Spleen (tissue), 13 donors: ENCODE measurements at places on chromosomes 5 and 9. TPM values are rescaled to one million over a fixed set of nuclear protein-coding genes. Genes with fewer than 3 reads are reported as not detected.

PTGR1 gene
- 3.2 TPM for polyA plus RNA-seq

KLHL9 gene
- polyA plus RNA-seq = 7.7 TPM

RUFY1 gene
- polyA plus RNA-seq = 36.0 TPM

CCDC180 gene
- 4.2 TPM for polyA plus RNA-seq

SPARC gene
- polyA plus RNA-seq = 195 TPM

NR2F1 gene
- polyA plus RNA-seq = 4.4 TPM

TMEM215 gene
- polyA plus RNA-seq = not detected

DNA sequence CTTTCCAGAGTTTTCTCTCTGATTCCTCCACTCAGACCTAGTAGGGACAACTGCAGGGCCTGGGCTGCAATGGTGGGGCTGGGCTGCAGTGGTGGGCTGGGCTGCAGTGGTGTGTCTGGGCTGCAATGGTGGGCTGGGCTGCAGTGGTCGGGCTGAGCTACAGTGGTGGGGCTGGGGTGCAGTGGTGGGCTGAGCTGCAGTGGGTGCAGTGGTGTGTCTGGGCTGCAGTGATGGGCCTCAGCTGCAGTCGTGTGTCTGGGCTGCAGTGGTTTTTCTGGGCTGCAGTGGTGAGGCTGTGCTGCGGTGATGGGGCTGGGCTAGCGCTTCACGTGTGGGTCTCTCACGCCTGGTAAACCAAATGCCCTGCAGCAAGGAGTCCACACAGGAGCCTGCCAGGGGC is 27.4 kb downstream of the ABO start:
- no peak for DNase-seq

DNA sequence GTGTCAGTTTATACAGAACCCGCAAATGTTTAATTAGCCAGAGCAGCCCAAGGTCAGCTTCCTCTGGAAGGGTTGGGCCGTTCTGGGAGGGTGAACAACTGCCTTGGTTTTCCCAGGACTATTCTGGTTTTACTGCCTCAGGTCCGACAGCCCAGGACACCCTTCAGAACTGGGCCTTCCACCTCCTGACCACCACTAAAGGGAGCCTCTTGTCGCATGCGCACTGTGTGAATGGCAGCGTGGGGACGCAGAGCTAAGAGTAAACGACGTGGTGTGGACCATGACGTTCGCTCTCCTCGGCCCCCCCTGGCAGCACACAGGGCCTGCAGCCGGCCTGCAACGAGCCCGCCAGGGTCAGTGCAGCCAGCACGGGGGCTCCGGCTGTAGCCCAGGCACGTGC is 214.9 kb downstream of the FANCC start:
- DNase-seq = no peak

GRCh38 chr5:10498350-10498749 is 56.7 kb downstream of the ROPN1L start:
- no peak for DNase-seq

DNA sequence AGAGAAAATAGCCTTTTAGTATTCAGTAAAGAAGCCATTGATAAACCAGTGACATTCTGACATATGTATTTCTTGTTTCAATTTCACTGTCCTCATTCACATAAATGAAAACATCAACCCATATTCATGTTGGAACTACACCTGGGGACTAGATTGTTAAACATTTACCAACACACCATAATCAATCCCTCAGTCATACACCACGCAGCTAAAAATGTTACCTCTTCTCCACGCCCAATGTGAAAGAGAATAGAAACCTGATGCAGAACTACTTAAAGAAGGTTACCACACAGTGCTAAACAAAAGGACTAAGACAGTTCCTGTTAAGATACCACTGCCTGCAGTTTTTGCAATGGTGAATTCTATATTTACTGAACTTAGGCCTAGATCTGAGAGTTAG is 518.9 kb downstream of the PRELID2 start:
- DNase-seq = no peak

DNA sequence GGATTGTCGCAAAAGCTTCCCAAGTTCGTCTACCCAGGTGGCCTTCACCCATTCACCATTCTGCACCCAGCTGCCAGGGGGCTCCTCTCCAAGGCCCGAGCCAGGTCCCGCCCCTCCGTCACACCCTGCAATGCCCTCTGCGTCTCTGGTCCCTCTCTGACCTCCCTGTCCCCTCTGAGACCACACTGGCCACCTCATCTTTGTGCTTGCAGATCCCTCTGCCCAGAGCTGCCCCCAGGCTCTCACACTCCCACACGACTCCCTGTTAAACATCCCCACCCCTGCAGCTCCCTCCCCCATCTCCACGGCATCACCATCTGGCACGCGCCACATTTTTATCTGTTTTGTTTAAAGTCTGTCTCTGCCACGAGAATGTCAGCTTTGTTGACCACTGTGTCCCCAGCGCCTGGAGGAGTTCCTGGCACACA is 243.6 kb downstream of the PBX3 start:
- no peak for DNase-seq

DNA sequence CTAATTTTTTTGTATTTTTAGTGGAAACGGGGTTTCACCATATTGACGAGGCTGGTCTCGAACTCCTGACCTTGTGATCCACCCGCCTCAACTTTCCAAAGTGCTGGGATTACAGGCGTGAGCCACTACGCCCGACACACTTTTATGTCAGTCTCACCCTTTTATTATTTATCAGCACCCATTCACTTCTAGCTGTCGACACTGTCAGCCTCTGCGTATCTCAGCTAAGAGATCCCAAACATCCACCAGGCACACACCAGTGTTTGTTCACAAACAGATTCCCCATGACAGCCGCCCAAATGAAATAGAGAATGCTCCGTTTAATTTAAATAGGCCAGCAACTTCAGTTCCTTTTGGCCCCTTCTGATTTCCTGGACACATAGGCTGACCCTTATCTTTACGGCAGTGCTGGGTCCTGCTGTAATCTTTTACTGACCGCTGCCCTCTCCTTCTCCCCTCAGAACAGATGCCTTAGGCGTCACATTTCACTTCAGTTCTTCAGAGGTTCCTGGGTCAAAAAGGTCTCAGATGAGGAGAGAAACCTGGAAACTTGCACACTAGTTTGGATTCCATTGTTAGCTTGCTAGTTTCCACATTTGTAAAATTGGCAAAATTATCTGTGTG is 43.1 kb upstream of the CKMT2 start:
- DNase-seq = no peak

DNA sequence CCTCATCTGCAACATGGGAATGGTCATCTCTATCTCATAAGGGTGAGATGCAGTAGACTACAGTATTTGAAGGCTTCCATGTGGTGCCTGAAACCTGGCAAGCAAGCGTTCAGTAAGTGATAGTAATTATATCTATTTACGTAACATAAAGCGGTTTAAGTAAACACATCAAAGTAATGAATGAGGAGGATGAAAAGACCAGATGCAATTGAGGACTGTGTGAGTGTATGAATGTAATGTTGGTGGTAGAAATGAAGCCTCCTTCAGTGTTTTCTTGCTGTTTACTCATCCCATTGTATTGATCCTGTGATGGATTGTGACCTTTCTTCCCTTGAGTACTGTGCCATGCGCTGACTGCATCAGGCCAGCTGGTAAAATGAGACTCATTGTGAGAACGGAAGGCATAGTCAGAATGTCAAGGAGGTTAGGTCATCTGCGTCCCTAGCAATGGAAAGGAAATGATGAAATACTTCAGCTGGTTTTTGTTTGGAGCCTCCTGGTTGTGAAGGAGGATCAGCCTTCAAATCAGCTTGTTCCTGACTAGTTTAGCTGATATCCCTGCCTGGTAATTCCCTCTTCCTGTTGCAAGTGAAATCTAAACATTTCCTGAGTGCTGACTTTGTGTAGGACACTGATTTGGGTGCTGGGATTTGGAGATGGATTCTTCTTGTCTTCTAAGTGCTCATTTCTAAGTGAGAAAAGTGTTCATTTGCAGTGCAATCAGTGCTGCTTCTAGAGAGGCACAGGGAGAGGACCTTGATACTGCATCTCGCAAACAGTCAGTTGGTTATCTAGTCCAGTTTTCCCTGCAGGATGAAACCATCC is 35.6 kb downstream of the TNFSF8 start:
- DNase-seq = no peak

DNA sequence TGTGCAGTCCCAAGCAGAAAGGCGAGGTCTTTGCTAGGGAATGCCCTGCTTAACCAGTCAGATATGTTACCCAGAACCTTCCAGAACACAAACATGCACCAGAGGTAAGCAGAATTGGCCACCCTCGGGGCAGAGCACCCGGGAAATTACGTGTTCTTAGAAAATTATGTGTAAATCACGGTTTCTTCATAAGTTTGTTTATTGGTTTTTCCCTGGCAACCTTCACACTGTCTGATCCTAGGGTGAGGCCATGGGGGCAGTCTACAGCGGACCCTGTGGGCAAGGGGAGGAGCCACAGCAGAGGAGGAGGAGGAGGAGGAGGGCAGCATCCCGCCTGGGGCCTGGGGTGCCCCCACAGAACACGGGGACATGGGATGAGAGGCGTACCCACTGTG is 31.4 kb downstream of the RXRA start:
- no peak for DNase-seq

DNA sequence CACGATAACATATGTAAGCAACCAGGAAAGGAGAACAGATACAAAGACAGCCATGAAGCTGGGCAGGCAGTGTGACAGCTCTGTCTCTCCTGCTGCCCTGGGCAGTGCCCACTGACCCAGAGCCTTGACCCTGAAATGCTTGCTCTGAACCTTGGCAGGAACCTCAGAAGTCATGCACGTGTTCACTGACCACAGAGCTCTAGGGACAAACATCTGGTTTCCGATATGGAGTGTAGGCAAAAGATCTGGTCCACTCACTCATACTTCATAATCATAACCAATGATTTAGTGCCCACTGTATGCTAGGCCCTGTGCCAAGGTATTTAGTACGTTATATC is 102.6 kb downstream of the FSTL4 start:
- DNase-seq = no peak

GRCh38 chr9:115220319-115221005 is 102.5 kb upstream of the TNC start:
- no peak for DNase-seq

DNA sequence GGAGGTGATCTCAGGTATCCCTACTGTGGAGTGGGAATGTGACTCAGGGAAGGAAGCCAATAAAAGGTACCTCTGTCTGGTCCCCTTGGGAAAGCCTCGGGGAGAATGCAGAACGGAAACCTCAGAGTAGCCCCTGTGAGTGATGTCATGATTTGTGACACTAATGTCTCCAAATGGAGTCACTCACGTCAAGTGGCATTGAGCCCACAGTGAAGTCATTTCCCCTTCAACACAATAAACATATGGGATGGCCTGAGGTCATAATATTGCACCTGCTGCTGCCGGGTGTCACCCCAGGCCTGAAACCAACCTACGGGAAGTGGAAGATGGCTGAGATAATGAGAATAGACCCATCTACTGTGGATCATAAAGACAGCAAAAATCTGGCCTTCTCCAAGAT is 75.9 kb upstream of the GOLM1 start:
- DNase-seq = no peak

DNA sequence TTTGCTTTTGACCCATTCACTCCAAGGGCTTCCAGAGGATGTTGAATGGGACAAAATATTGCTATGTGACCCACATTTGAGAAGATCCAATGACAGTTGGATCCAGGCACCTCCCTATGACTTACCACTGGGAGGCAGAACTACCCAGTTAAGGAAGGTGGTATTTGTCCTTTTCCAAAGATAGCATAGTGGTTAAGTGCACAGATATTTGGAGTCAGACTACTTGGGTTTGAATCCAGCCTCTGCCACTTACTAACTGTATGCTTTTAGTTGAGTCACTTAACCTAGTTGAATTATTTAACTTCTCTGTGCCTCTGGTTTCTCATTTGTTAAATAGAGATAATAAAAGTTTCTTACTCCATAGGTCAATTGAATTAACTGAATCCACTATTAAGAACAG is 74.5 kb upstream of the PALM2AKAP2 start:
- no peak for DNase-seq

- DNase-seq = no peak
Observed at GRCh38 chr5:59746241-59746765, 147.2 kb downstream of the PDE4D start.

- DNase-seq = no peak
Observed at GRCh38 chr5:149517461-149518122, 33.6 kb downstream of the CSNK1A1 start.

DNA sequence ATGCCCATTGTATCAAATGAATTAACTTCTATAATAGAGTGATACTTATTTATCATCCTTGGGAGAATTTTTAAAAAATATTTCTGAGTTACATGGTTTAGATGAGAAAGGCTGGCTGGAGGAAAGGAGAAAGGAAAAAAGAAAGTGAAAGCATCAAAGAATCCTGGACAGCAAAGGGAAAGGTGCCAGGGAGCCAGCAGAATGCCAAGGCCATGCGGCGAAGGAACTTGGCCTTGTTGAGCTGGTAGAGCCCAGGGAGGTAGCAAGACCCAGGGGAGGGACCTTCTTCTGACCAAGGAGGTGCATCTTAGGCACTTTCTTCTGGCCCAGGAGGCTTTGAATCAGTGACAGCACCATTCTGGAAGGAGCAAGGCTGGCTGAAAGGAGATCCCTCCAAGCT is 240.5 kb downstream of the ENC1 start:
- no peak for DNase-seq

DNA sequence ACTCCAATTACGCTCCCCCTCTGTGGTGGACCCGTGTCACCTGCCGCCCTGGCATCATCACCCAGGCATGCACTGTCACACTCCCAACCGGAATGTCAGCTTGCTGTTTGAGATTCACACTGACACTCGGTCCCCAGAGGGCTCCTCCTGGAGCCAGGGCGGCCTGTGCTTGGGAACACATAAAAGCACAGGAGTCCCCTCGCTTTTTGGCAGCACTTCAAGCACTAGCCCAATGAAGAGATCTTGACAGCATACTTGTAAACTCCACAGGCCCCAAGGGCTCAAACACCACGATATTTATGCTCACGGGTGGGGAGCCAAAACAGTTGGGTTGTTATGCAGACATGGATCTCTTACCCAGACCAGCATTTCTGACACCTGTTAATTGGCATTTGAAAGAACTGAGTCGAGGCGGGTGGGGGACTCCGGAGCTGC is 90.8 kb upstream of the EGFLAM start:
- no peak for DNase-seq

- no peak for DNase-seq
Observed at GRCh38 chr5:14706615-14707021, 42.1 kb downstream of the OTULIN start.

GRCh38 chr5:78766412-78766762 is 117.8 kb upstream of the LHFPL2 start:
- no peak for DNase-seq

- DNase-seq = no peak
Observed at GRCh38 chr5:53438486-53439472, 41.6 kb upstream of the FST start.

- no peak for DNase-seq
Observed at GRCh38 chr5:131163276-131164119, 1.6 kb downstream of the HINT1 start.

DNA sequence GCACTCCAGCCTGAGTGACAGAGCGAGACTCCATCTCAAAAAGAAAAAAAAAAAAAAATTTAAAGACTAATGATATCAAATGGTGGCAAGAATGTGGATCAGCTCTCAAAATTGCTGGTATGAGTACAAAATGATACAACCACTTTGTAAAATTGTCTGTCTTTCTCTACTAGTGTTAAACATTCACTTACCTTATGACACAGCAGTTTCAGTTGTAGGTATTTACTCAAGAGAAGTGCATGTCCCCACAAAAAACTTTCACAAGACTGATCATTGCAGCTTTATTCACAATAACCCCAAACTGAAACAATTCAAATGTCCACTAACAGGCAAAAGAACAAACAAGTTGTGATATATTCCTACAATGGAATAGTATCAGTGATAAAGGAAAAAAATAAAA is 14.7 kb upstream of the CETN3 start:
- no peak for DNase-seq

GRCh38 chr5:172858511-172858989 is 24.5 kb downstream of the ERGIC1 start:
- DNase-seq = no peak
